Spleen (tissue), 13 donors: ENCODE measurements at places on chromosomes 16 and 17.
A peak's percentile ranks its signal among the peaks of the same experiment; 100 is the strongest.

- no peak overlapping the region for H3K27ac ChIP-seq
- H3K4me3 ChIP-seq = no peak overlapping the region
- peaks cover 7% of the 10 kb centered on the region for H3K36me3 ChIP-seq
- peaks cover 83% of the 10 kb centered on the region for H3K4me1 ChIP-seq
- H3K27me3 ChIP-seq = no peaks in the 10 kb centered on the region
These were observed 6.0 kb downstream of the ZCCHC14 start for GRCh38 chr16:87486713-87487247.

GRCh38 chr17:44522883-44523671 is 19.9 kb upstream of the GPATCH8 start:
- no peak overlapping the region for H3K4me3 ChIP-seq
- no peaks in the 10 kb centered on the region for H3K36me3 ChIP-seq

DNA sequence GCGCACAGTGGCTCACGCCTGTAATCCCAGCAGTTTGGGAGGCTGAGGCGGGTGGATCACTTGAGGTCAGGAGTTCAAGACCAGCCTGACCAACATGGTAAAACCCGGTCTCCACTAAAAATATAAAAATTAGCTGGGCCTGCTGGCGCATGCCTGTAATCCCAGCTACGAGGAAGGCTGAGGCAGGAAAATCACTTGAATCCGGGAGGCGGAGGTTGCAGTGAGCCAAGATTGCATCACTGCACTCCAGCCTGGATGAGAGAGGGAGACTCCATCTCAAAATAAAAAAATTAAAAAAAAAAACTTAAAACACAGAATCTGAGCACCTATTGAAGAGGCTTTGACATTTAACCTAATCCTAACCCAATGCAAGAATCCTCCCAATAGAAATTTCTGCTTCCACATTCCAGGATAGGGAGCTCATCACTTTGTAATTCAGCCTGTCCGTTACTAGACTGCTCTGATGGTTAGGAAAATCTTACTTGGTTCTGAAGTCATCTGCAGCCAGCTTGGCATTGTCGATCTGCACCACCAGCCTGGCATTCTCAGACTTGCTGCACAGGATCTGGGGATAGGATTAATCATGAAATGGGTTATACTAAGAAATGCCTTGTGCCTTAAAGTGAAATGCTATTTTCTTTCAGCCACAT is 2.1 kb downstream of the KRT33B start:
- no peak for DNase-seq
- no peaks in the 10 kb centered on the region for H3K4me1 ChIP-seq
- H3K4me3 ChIP-seq = no peak overlapping the region

DNA sequence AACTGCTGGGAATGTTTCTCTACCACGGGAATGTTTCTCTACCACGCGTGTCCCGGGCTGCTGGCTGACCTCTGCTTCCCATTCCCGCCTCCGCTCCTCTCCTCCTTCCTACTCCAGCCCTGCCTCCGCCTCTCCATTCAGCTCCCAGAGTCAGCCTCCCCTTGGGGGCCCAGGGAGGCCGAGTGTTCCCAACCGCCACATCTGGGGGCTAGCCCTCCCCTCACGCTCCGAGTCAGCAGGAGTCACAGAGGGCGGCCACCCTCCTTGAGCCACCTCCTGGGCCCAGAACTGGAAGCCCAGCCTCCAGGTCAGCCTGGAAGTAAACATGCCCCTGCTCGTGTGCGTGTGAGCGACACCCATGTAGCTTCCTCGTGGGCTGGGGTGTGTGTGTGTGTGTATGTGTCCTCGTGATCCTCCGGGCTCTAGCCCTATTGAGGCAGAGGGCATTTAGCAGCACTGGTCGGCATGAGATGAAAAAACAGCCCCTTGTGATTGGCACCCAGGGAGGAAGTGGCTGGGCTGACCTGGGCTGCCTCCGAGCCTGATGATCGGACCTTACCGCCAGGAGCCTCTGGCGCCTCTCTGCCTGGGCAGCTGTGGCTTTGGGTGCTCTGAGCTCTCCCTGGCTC is 7.3 kb downstream of the CYGB start:
- H3K27ac ChIP-seq = peak overlapping the region; percentile 86
- DNase-seq = no peak
- no peaks in the 10 kb centered on the region for H3K36me3 ChIP-seq
- no peaks in the 10 kb centered on the region for H3K27me3 ChIP-seq

DNA sequence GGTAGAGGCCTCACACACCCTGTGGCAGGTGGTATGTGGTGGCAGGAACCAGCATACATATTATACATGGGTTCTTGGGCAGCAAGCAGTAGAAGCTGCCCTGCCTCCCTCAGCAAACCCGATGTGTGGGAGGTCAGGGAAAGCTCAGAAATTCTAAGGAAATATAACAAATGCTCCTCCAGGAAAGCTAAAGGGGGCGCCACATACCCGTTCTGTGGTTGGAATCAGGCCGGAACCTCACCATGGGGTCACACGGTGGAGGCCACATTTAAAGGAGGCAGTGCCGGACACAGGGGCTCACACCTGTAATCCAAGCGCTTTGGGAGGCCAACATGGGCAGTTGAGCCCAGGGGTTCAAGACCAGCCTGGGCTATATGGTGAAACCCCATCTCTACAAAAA is 12.4 kb upstream of the KATNB1 start:
- DNase-seq = peak; percentile 32
- no peaks in the 10 kb centered on the region for H3K36me3 ChIP-seq
- H3K27me3 ChIP-seq = no peaks in the 10 kb centered on the region
- H3K27ac ChIP-seq = no peak overlapping the region
- H3K4me3 ChIP-seq = no peak overlapping the region

DNA sequence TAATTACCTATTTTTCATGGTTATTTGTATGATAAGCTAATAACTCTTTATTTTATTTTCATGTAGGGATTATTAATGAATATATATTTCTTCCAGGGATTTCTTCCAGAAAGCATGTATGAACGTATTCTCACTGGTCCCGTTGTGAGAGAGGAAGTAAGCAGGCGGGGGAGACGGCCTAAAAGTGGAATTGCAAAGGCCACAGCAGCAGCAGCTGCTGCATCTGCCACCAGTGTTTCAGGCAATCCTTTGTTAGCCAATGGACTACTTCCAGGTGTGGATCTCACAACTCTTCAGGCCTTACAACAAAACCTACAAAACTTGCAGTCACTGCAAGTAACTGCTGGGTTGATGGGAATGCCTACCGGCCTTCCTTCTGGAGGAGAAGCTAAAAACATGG is 110.3 kb upstream of the RBL2 start:
- H3K4me1 ChIP-seq = no peaks in the 10 kb centered on the region
- no peak for DNase-seq
- H3K36me3 ChIP-seq = peaks cover 82% of the 10 kb centered on the region
- H3K4me3 ChIP-seq = no peak overlapping the region
- no peaks in the 10 kb centered on the region for H3K27me3 ChIP-seq
- no peak overlapping the region for H3K27ac ChIP-seq

DNA sequence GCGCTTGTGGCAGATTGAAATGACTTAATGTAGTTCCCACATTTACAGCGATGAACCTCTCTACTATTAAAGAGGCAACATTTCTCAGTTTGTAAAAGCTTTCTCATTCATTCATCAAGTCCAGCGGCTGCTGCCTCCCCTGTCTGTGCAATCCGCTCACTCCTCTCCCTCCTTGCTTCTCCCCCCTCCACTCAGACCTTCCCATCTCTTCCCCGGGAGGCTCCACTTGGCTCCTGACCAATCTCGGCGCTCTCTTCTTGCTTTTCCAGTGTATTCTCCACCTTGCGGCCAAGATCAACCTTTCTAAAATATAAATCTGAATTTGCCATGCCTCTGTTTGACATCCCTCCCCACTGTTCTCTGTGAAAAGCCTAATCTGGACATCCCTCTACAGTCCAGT is 117.5 kb downstream of the ASIC2 start:
- no peak for DNase-seq
- H3K27me3 ChIP-seq = no peaks in the 10 kb centered on the region
- no peaks in the 10 kb centered on the region for H3K36me3 ChIP-seq
- no peak overlapping the region for H3K27ac ChIP-seq
- H3K4me3 ChIP-seq = no peak overlapping the region

DNA sequence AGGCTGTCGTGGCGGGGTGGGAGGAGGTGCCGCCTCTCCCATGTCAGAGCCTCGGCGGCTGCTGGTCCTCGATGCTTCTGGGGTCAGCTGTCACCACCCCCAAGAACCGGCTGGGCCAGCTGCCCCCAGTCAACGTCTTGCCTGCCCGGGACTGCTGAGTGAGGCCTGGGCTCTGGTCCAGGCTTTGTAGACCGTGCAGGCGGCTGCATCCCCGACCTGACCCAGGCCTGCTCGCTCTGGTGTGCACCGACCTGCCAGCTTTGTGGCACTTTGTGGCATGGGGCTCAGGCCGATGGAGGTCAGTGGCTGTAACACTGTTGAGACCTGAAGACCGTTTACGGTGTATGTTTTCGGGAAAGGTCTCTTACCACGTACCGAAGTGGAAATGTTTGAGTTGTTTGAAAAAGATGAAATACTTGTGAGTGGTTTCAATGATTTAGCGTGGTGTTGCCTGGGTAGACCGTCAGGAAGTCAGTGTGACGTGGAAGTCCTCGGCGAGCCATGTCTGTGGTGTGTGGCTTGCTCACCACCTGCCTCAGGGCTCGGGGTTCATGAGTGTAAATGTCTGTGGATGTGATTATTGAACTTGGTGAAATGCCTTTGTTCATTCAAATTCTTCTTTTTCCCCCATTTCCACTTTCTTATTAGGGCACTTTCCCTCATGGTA is 53.2 kb upstream of the ZNF750 start:
- no peak overlapping the region for H3K27ac ChIP-seq
- no peaks in the 10 kb centered on the region for H3K4me1 ChIP-seq
- peak; percentile 86 for DNase-seq
- no peaks in the 10 kb centered on the region for H3K27me3 ChIP-seq
- H3K4me3 ChIP-seq = no peak overlapping the region

- DNase-seq = peak; percentile 74
- peaks cover 25% of the 10 kb centered on the region for H3K36me3 ChIP-seq
- peak overlapping the region; percentile 70 for H3K4me3 ChIP-seq
- peaks cover 67% of the 10 kb centered on the region for H3K4me1 ChIP-seq
These were observed 587 bp downstream of the SNX20 start for GRCh38 chr16:50680556-50680893.

DNA sequence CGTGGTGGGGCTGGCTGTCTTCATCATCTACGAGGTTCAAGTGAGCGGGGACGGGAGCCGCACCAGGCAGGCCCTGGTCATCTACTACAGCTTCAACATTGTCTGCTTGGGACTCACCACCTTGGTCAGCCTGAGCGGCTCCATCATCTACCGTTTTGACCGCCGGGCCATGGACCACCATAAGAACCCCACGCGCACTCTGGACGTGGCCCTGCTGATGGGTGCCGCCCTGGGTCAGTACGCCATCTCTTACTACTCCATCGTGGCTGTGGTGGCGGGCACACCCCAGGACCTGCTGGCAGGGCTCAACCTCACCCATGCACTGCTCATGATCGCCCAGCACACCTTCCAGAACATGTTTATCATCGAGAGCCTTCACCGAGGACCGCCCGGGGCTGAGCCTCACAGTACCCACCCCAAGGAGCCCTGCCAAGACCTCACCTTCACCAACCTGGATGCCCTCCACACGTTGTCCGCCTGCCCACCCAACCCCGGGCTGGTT is 5.1 kb upstream of the OTOP3 start:
- no peaks in the 10 kb centered on the region for H3K36me3 ChIP-seq
- peaks cover 77% of the 10 kb centered on the region for H3K27me3 ChIP-seq
- no peak overlapping the region for H3K27ac ChIP-seq
- peaks cover 2% of the 10 kb centered on the region for H3K4me1 ChIP-seq
- no peak overlapping the region for H3K4me3 ChIP-seq
- DNase-seq = no peak

GRCh38 chr16:27353853-27354252 is 40.1 kb downstream of the IL4R start:
- H3K4me3 ChIP-seq = no peak overlapping the region
- DNase-seq = no peak
- H3K27me3 ChIP-seq = no peaks in the 10 kb centered on the region
- H3K4me1 ChIP-seq = peaks cover 11% of the 10 kb centered on the region
- peaks cover 100% of the 10 kb centered on the region for H3K36me3 ChIP-seq
- H3K27ac ChIP-seq = peak overlapping the region; percentile 42

- no peak for DNase-seq
- H3K4me1 ChIP-seq = no peaks in the 10 kb centered on the region
- no peak overlapping the region for H3K27ac ChIP-seq
- no peaks in the 10 kb centered on the region for H3K27me3 ChIP-seq
- peaks cover 35% of the 10 kb centered on the region for H3K36me3 ChIP-seq
- no peak overlapping the region for H3K4me3 ChIP-seq
These were observed 11.8 kb upstream of the ZNF23 start for GRCh38 chr16:71473891-71474290.

DNA sequence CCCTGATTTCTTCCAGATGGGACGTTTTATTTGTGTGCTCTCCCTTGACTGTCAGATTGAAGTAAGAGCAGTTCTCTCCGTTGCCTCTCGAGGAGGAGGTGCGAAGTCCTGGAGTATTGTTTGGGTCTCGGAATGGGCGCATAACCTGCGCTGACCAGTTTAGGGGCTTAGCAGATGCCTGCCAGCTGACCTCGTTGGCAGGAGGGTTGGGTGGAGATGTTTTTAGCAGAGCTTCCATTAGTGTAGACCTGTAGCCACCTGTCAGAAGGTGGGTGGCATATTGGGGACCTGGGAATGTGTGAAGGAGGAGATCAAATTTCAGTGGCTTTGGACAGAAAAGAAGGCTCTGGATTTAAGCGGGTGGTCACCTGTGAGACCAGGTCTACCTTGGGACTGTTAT is 3.6 kb downstream of the RASD1 start:
- no peak overlapping the region for H3K4me3 ChIP-seq
- H3K36me3 ChIP-seq = peaks cover 21% of the 10 kb centered on the region
- H3K27me3 ChIP-seq = peaks cover 22% of the 10 kb centered on the region
- no peak for DNase-seq

DNA sequence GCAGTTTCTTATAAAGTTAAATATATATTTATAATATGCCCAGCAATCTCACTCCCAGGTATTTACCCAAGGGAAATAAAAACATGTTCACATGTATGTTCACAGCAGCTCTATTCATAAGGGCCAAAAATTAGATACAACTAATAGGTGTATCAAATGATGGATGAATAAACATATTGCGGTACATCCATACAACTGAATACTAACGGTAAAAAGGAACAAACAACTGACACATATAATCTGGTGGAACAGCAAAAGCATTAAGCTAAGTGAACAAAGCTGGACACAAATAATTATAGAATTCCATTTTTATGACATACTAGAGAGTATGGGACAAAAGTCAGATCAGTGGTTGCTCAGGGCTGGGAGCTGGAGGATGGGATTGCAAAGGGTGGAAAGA is 74.7 kb downstream of the CACNG1 start:
- DNase-seq = no peak
- H3K4me1 ChIP-seq = no peaks in the 10 kb centered on the region
- H3K27me3 ChIP-seq = no peaks in the 10 kb centered on the region
- H3K27ac ChIP-seq = no peak overlapping the region

GRCh38 chr16:86259499-86259898 is 250.8 kb upstream of the FOXF1 start:
- H3K4me3 ChIP-seq = no peak overlapping the region
- H3K36me3 ChIP-seq = no peaks in the 10 kb centered on the region
- H3K4me1 ChIP-seq = no peaks in the 10 kb centered on the region
- H3K27ac ChIP-seq = no peak overlapping the region
- no peak for DNase-seq
- H3K27me3 ChIP-seq = no peaks in the 10 kb centered on the region

GRCh38 chr17:78535273-78536197 is 41.7 kb downstream of the DNAH17 start:
- H3K27me3 ChIP-seq = no peaks in the 10 kb centered on the region
- H3K4me1 ChIP-seq = peaks cover 6% of the 10 kb centered on the region
- H3K36me3 ChIP-seq = no peaks in the 10 kb centered on the region
- H3K4me3 ChIP-seq = no peak overlapping the region
- DNase-seq = peak; percentile 25
- no peak overlapping the region for H3K27ac ChIP-seq

- no peak overlapping the region for H3K27ac ChIP-seq
- H3K4me1 ChIP-seq = no peaks in the 10 kb centered on the region
- H3K27me3 ChIP-seq = no peaks in the 10 kb centered on the region
- no peaks in the 10 kb centered on the region for H3K36me3 ChIP-seq
These were observed 18.1 kb downstream of the TNFRSF13B start for GRCh38 chr17:16953841-16954240.
